ENCODE measurements at places on chromosomes 7 and 10.

GRCh38 chr7:152989889-152990380, 230.4 kb downstream of the ACTR3B start:
- peak; percentile 29 for DNase-seq

DNA sequence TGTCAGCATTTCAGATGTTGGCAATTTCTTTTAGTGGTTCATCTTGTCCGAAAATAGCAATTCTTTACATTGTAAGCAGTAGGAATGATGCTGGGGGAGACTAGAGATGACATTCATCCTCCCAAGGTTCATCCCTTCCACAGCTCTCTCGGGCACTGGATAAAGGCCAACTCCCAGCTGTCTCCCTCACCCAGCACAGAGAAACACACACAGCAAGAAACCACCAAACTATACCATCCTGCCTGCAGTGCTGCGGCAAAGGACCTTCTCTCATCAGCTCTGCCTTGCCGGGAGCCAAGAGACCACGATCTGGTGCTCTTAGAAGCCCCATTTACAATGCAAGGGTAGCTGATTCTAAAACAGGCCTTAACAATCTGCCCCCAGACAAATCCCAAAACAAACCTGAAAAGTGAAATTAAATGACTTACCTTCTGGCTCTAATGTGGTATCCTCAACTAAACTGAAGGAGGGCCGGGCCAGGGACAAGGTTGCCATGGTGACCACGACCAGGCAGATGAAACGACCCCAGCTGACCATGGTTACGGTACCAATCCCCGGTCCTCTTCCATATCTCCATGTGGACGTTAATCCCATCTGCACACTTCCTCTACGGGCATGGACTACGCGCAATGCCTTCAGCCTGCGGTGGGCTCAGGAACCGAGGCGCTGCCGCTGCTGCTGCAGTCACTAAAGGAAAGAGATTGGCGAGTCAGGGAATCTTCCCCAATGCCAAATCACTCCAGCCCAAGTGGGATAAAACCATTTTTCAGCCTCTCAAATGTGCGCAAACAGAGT, 4.8 kb downstream of the FGFR2 start:
- DNase-seq = peak; percentile 43

GRCh38 chr7:145175366-145175765, 339.5 kb upstream of the TPK1 start:
- DNase-seq = no peak

DNA sequence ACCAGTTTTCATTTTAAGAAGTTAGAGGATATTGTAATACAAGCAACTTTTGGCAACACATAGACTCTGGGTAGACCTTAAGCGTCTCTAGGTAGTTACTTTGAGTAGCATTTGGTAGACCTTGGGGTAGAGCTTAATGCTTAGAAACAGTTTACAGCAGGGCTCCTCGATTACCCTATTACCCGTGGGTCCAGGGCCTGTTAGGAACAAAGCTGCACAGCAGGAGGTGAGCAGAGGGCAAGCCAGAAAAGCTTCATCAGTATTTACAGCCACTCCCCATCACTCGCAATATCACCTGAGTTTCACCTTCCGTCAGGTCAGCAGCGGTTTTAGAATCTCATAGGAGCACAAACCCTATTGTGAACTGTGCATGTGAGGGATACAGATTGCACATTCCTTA, 173.5 kb downstream of the TSPAN12 start:
- DNase-seq = no peak

- no peak for DNase-seq
These were observed 36.9 kb downstream of the BAG3 start for GRCh38 chr10:119688033-119688508.

DNA sequence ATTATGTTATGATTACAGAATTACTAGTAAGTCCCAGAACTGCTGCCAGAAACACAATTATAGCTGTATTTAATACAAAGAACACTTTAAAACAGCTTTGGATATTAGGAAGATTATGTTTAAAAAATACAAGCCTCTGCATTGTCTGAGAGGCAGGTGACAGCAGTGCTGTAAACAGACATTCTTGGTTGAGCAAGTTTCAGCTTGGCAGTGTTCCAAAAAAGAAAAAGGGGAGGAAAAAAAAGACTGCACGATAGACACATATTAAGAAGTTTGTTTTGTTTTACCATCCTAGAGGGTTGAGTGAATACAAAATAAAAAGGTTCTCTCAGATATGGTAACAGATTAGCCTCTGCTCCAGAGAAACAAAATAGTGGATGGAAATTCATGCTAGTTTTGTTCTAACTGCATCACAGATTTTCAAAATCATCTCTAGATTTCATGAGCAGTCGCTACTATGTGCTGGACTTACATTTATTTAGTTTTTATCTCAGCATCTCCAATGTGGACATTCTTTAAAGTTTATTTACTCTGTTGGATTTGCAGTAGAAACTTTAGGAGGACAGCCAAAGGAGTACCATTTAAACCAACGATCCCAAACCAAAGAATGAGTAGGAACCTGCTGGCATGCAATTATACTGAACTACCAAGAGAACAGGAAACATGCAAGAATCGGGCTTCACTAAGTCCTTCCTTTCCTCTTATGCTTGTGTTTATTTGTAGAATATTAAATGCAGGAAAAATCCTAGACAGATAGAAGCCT, 9.0 kb downstream of the FAM204A start:
- DNase-seq = no peak

- peak; percentile 48 for DNase-seq
These were observed 550.2 kb downstream of the KCNMA1 start for GRCh38 chr10:77087366-77087765.

GRCh38 chr10:88333248-88333630, 249.9 kb downstream of the RNLS start:
- DNase-seq = no peak

GRCh38 chr10:62652114-62652513, 152.4 kb upstream of the ADO start:
- DNase-seq = peak; percentile 27

DNA sequence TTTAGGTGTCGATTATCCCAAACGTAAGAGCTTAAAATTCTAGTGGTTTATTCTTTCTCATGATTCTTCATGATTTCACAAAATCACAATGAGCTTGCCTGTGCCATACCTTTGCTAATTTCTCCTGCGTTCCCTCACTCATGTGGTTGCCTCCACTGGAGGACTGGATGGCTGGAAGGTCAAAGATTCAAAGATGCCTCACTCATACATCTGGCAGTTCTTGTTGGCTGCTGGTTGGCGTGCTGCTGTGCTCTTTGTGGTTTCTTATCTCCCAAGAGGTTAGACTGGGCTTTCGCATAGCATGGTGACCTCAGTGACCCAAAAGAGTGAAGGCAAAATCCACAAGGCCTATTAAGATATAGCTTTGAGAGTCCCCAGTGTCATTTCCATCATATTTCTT, 877.6 kb upstream of the AUTS2 start:
- peak; percentile 67 for DNase-seq

- no peak for DNase-seq
These were observed 69.5 kb downstream of the ADCY1 start for GRCh38 chr7:45643630-45644029.

- no peak for DNase-seq
These were observed 45.6 kb upstream of the DLG5 start for GRCh38 chr10:77972148-77972547.

DNA sequence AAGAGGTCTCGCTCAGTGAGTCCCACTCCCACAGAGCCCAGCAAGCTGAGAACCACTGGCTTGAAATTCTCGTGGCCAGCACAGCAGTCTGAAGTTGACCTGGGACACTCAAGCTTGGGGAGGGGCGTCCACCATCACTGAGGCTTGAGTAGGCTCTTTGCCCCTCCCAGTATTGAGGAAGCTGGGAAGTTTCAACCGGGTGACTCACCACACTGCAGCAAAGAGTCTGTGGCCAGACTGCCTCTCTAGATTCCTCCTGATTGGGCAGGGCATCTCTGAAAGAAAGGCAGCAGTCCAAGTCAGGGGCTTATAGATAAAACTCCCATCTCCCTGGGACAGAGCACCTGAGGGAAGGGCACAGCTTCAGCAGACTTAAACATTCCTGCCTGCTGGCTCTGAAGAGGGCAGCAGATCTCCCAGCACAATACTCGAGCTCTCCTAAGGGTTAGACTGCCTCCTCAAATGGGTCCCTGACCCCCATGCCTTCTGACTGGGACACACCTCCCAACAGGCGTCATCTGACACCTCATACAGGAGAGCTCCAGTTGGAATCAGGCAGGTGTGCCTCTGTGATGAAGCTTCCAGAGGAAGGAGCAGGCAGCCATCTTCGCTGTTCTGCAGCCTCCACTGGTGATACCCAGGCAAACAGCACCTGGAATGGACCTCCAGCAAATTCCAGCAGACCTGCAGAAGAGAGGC, 970.9 kb upstream of the LRRN3 start:
- peak; percentile 4 for DNase-seq

- DNase-seq = peak; percentile 26
These were observed 24.1 kb downstream of the ZNF92 start for GRCh38 chr7:65397730-65398142.

DNA sequence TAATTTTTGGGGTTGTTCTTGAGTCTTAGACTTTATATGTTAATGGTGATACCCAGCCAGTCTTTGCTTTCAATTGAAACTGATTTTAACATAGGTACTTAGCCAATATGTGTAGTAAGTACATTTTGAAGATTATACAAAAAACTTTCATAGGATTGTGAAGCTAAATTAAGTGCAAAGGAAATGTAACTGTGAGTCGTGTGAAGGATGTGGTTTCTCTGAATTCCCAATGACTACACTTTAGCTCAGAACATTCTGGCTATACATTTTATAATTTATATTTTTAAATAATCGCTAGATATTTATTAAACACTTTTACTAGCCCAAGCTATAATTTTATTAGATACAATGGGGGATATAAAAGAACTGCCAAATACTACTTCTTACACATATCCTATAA, 359.3 kb downstream of the PCLO start:
- DNase-seq = no peak

GRCh38 chr10:58743466-58744115, 230.9 kb downstream of the BICC1 start:
- peak; percentile 79 for DNase-seq

GRCh38 chr7:5689118-5689517, 92.3 kb downstream of the RNF216 start:
- DNase-seq = peak; percentile 70

DNA sequence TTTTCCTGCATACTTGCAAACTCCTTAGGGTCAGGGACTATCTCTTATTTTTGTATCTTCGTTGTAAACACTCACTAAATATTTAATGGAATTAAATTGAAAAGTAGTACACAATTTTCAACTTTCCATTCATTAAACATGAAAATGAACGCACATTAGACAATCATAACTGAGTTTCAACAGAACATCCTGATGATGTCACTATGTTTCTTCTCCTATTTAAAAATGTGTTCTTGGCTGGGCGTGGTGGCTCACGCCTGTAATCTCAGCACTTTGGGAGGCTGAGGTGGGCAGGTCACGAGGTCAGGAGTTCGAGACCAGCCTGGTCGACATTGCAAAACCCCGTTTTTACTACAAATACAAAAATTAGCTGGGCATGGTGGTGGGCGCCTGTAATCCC, 14.1 kb upstream of the PURB start:
- DNase-seq = no peak

GRCh38 chr10:63935705-63936104, 414.5 kb downstream of the REEP3 start:
- peak; percentile 21 for DNase-seq

DNA sequence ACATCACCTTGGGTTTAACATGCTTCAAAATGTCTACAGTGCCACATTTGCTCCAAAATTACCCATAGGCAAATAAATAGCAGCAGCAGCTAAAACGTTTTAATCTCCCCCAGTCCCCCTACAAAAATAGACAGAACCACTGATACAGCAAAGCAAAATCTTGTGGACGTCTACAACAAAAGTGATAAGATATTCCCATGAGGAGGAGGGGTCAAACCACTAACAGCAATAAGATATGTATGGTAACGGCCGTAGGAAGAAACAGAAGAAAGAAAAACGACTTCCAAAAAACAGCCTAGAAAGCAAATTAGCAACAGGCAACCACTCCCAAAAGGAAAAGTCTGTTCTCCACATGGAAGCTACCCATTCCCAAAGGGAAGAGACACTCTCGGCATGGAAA, 34.5 kb upstream of the ST8SIA6 start:
- DNase-seq = no peak

DNA sequence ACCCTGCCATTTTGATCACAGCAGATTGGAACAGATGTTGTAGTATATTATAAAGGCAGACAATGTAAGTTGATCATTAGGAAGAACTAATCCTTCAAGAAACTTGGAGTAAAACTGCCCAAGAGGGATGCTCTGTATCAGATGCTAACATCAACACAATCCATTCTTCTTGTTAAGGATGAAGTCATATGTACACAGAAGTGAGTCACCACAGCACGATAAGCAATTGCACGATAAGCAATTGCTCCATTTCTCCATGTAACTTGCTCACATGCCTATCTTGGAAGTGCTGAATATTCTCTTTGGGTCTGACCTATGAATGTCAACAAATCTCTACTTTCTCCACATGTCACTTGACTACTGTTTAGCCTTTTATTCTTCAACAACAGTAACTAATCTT, 41.5 kb upstream of the DMTF1 start:
- no peak for DNase-seq

GRCh38 chr10:106301146-106301545, 863.4 kb downstream of the SORCS1 start:
- DNase-seq = no peak

All from fibroblast of skin of scalp (primary cell).